ENCODE measurements at places on chromosomes 2 and 18.

DNA sequence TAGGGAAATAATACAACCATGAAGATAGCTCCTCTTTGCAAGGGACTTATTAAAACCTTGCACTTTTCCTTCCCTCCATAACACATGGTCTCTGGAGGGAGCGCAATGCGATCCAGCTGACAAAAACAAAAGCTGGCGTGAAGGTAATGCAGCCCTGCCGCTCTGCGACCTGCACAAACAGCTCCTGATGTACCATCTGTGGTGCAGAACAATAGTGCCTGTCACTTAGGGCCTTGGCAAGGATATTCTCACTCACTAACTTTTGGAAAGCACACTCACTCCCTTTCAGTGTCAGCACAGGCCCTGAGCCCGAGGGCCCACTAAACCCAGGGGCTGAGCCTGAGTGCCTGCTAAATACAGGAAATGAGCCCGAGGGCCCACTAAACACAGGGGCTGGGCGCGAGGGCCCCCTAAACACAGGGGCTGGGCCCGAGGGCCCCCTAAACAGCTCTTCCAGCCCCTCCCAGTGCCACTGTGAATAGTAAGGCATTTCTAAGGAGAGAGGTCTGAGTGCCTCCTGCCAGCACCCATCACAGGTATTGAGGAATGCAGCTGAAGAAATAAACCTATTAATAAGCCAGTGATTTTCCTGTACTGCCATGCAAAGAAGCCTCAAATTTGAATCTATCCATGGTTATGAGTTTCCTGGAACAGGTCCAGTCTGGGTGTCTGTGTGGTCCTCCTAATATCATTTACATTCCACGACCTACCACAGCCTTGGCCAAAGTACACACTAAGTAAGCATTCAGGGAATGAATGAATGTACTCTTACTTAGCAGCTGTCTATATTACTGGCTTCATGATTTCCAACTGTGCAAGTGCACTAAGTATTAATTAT, 9.3 kb downstream of the L3MBTL4 start:
- DNase-seq = peak; percentile 4

- no peak for DNase-seq
Measured at GRCh38 chr2:235485362-235485761, 8.5 kb upstream of the AGAP1 start.

GRCh38 chr2:209472871-209473270, 49.0 kb downstream of the MAP2 start:
- no peak for DNase-seq

- DNase-seq = no peak
Measured at GRCh38 chr2:226953826-226954225, 118.0 kb downstream of the RHBDD1 start.

GRCh38 chr18:67862069-67862468, 345.5 kb upstream of the DSEL start:
- DNase-seq = peak; percentile 37

GRCh38 chr18:32734442-32734841, 38.4 kb downstream of the KLHL14 start:
- DNase-seq = no peak

- no peak for DNase-seq
Measured at GRCh38 chr18:70308555-70309294, 19.9 kb downstream of the SOCS6 start.

DNA sequence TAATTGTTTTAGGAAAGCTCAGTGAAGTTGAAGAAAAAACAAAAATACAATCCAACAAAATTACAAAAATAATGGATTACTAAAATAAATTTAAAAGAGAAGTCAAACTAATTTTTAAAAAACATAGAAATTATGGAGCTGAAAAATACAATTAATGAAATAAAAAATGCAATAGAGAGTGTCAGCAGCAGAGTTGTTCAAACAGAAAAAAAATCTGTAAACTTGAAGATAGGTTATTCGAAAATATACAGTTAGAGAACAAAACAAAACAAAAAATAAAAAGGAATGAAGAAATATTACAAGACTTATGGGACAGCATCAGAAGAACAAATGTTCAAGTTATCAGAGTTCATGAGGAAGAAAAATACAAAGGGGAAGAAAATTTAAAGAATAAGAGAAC, 114.7 kb downstream of the GULP1 start:
- DNase-seq = no peak

- DNase-seq = no peak
Measured at GRCh38 chr18:56423626-56424025, 214.8 kb downstream of the TXNL1 start.

DNA sequence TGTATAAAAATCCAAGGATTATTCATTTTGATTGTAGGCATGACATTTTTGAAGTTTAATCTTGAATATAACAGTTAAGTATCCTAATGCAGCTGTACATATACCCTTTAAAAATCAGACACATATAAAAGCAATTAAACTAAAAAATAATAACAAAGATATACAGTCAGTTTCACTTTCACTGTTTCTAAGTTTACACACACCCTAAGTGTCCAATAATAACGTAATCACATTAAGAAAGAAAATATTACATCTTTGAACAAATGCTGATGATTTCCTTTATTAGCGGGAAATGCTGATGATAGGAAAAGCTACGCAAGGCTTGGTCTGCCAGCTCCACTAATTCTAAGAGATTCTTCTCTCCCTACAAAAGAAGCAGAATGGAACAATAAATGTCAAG, 38.8 kb downstream of the RTTN start:
- DNase-seq = peak; percentile 6

GRCh38 chr2:36951574-36951973, 14.8 kb downstream of the STRN start:
- peak; percentile 2 for DNase-seq

- DNase-seq = peak; percentile 47
Measured at GRCh38 chr18:36993068-36993467, 164.1 kb downstream of the KIAA1328 start.

- DNase-seq = no peak
Measured at GRCh38 chr2:149650006-149650405, 62.4 kb upstream of the MMADHC start.

DNA sequence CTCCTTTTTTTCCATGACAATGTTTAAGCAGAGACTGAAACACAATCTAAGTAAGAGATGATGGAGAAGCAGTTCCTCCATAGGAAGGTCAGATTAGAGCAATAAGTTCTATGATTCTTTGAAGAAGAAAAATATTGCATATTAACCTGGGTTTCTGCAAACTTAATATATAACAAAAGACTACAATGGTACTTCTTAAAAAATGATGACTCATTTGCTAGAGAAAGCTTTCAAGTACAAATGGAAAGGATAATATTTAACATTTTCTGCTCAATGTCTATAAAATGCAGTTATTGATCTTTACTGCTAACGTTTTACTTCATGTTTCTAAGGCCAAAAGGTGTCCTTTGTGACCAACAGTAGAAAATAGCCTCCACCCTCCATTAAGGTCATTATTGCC, 158.6 kb downstream of the DOCK10 start:
- DNase-seq = no peak

- no peak for DNase-seq
Measured at GRCh38 chr2:144570566-144570965, 50.6 kb upstream of the ZEB2 start.

DNA sequence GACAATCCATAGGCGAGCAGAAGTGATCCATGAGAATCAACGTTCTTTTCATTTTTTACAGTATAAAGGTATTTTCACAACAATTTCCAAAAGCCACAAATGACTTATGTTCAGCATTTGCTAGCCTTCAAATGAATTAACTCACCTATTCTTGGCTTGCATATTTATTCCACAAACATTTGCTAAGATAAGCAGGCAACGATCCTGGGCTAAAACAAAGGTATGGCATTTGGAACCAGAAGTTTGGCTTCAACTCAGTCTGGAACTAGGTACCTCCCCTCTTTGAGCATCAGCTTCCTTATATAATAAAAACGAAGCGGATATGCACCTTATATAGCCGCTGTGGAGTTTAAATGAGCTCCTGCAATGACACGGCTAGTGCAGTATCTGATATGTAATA, 20.5 kb downstream of the CYRIA start:
- DNase-seq = no peak

- DNase-seq = no peak
Measured at GRCh38 chr2:150127346-150127990, 360.0 kb downstream of the RND3 start.

GRCh38 chr18:60831971-60832370, 459.4 kb upstream of the MC4R start:
- no peak for DNase-seq

DNA sequence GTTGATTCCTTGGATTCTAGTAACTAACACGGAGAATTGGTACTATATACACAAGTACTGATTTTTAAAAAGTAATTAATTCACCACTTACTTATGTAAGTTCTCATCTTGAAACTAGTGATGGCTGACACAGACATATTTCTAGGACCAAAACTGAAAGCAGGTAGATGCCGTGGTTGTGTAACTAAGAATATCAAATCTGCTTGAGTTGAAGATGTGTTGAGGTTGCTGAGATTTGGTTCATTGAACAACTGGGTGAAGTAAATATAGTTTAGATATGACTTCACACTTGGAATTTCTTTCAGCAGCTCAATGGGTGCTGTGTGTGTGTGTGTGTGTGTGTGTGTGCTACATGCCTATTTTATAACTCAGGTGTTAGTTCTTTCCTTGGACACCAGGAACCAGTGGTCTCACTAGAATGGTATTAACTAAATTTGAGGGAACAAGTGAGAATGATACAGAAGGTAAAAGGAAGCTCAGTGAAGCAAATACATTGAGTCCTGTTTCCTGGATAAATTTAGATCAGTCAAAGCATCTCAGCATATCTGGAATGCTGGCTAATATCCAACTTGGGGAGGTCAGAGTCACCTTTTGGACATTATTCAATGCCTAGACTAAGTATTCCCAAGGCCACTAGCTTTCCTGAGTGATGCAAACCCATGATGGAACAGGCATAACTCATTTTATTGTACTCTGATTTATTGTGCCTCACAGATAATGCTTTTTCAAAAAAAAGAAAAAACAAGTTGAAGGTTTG, 110.7 kb upstream of the ZEB2 start:
- no peak for DNase-seq

DNA sequence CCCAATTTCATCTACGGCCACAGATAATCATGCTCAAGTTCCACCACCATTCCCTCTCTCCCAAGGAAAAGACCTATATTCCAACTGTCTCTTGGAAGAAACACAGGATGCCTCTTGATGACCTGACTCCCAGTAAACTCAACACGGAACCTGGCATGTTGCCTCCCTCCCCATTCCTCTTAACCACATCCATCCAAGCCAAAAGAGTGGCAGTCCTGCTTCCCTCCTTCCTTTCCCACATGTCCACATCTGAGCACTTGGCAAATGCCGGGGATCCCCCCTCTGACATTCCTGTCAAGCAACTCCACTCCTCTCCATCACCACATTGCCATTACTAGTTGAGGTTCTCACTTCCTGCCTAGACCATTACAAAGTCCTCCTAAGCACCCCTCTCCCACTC, 49.4 kb downstream of the PID1 start:
- no peak for DNase-seq

DNA sequence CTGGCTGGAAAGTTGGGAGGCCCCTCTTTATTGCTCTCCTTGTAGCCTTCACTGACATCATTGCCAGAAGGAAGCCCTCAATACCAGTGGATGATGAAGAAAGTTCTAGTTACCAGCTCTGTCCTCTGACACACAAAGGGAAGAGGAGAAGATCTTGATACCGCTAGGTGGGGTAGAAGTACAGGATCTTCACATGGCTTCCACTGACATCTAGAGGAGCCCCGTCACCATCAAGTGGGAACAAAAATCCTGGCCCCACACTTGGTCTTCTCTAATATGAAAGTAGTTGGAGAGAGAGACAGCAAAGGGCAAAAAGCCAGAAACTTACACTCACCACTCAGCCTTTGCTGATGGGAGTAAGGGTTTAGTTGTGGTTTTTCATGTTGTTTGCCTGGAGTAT, 12.4 kb downstream of the XIRP2 start:
- peak; percentile 27 for DNase-seq

GRCh38 chr18:44733754-44734465, 53.2 kb downstream of the SETBP1 start:
- peak; percentile 31 for DNase-seq

DNA sequence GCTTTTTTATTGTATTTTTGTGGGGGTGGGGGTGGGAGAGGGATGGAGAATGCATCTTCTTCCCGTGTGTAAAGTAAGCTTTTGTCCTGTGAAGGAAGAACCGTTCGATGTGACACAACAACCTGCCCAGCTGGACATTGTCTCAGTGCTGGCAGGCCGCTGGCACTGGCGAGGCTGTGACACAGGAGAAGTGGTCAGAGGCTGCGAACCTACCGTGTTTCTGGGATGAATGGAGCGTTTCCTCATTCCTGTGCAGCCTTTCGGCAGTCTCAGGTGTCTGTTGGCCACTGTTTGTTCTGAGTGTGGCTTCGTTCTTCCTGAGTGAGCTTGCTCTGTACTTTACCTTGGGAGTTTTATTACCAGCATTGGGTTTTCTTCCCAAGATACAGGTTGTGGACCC, 8.0 kb downstream of the RAMP1 start:
- no peak for DNase-seq

DNA sequence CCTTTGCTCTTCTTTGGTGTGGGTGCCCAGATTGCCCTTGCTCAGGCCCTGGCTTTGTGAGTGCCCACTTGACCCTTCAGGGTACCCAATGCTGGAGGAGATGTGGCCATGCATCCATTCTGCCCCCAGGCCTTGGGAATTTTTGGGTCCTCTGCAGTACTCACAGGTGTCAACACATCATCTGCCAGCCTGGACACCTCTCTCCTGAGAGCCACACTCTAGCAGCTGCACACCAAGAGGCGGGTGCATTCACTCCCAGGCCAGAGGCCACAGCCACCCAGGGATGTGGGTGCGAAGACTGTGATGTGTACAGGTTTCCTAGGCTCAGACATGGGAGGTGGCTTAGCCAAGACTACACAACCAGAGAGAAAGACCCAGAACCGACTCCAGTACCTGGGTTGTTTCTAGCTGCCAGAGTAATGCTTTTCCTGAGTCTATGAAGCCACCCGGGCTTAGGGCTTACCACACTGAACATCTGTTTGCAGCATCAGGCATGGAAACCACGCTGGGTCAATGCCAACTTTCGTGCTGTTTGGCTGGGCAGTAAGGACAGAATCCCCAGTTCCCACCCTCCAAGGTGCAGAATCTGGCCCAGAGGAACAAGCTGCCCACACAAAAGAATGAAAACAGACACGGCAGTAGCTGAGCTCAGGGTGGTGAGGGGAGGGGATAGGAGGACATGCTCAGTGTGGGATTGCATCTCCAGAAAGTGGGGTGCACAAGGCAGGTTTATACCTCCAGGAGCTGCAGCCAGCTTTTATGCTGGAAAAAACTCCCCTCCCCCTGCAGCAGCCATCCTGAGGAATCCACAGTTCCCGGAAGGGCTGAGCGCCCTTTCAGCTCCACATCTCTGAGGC, 40.1 kb downstream of the KCNF1 start:
- DNase-seq = peak; percentile 2

- DNase-seq = peak; percentile 43
Measured at GRCh38 chr2:172772633-172773032, 37.0 kb downstream of the RAPGEF4 start.

- peak; percentile 65 for DNase-seq
Measured at GRCh38 chr18:12391487-12392165, 14.6 kb upstream of the AFG3L2 start.

- no peak for DNase-seq
Measured at GRCh38 chr2:44940732-44941464, 604 bp upstream of the SIX3 start.

GRCh38 chr18:41461114-41461513, 493.9 kb upstream of the PIK3C3 start:
- no peak for DNase-seq

- no peak for DNase-seq
Measured at GRCh38 chr2:207216457-207216856, 50.7 kb upstream of the KLF7 start.

All from astrocyte of the spinal cord (primary cell).